ENCODE measurements at places on chromosomes 1 and 21.

DNA sequence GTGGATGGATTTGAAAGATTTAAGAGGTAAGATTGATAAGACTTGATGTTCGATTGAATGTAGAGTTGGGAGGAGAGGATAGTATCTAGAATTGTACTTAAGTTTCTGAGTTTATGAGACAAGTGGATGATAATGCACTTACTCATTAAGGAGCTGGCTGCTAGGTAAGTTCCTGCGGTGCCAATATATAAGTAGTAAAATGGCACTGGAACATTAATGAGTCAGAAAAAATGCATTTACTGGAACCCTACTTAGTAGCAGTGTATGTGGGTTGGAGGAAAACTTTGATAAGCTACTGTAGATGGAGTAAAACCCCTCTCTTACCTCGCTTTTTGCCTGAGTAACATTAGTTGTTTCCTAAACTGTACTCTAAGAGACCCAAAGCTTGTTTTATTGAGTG, 68.2 kb downstream of the ZFYVE9 start:
- DNase-seq, result no peak

GRCh38 chr1:87600055-87600850, 271.6 kb downstream of the LMO4 start:
- DNase-seq, result no peak

DNA sequence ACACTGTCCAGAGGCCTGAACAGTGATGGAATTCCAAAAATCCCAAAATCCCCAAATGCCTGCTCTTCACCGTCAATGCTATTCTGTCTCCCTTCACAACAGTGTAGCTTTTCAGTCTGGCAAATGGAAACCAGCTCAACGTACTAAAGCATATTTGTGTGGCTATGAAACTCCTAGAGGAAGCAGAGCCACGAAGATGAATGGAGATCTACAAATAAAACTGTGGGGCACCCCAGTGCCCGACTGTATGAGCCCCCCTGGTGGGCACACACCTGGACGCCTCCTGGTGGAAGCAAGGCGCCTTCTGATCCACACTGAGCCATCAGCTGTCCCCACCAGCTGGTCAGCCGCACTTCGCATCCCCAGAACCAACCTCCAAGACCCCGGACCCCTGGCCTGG, 129.1 kb upstream of the SOD1 start:
- no peak for DNase-seq

- DNase-seq, result no peak
Observed at GRCh38 chr1:94083681-94084080, 37.3 kb downstream of the ABCA4 start.

GRCh38 chr1:201164645-201165044, 10.4 kb upstream of the TMEM9 start:
- DNase-seq, result no peak

DNA sequence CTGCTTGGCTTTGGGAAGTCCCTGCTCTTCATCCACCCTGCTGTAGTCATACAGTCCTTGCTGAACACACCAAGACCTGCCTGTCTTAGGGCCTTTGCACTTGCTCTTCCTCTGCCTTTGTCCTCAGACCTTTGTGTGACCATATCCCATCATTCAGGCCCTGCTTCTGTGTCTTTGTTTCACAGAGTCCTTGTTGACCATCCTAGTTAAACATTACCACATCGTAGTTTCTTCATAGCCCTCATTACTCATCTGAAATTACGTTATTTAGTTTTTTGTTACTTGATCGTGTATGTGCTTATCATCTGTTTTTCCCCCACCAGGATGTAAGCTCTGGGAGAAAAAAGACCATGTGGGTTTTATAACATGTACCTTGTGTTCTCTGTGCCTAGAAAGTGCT, 18.3 kb upstream of the SPRR5 start:
- no peak for DNase-seq

DNA sequence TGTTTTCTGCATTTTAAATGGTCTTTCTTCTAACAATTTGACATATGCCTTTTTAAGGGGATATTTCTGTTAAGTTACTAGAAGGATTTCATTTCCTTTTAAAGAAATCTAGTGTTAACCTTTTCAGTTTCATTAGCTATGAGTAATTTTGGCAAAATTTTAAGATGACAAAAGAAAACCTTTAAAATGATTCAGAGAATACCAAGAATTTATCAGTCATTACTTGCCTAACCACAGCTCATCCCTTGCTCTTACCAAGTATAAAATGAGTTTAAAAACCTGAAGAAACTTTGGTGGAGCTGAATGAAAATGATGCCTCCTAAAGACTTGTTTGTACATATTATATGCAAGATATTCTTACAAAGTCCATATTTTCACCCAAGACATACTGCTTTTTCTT, 101.7 kb downstream of the NEK7 start:
- DNase-seq, result no peak

DNA sequence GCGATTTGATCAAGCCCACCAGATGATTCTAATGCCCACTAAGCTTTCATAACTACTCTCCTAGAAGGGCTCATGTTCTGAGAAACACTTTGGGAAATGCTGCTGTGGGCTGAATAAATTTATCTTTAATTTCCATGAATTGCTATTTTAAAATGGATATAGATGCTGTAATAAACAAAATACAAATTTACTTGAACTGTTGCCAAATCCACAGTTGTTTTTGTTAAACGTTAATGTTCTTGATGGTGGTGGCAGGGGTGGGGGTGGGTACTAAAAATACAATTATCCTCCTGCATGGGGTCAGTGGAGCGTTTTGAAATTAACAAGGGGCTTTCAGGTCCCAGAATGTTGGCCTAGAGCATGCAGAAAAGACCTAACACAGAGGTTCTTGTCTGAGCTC, 244.7 kb upstream of the POU3F1 start:
- no peak for DNase-seq

- DNase-seq, result no peak
Observed at GRCh38 chr1:204996981-204997380, 46.0 kb upstream of the CNTN2 start.

DNA sequence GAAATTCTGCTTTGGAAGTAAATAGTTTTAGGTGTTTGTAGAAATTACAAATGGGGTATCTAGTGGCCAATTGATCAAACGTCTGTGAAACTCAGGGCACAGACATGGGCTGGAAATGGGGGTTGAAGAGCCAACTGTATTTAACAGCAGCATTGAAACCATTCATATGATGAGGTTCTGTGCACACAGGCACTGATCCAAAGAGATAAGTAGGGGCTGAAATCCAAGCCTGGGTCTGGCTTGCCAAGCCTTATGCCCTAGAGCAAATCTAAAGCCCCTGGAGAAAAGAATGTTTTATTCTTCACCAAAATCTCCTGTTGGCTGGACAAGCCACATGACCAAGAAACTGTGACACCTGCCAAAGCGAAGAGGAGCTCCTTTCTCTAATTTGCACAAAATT, 67.6 kb upstream of the ST6GALNAC5 start:
- DNase-seq, result no peak

DNA sequence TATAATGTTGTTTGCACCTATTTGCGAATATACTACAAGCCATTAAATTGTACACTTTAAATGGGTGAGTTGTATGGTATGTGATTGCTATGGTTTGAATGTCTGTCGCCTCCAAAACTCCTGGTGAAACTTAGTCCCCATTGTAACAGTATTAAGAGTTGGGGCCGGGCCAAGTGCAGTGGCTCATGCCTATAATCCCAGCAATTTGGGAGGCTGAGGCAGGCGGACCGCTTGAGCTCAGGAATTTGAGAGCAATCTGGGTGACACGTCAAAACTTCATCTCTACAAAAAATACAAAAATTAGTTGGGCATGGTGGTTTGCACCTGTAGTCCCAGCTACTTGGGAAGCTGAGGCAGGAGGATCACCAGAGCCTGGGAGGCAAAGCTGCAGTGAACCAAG, 12.0 kb upstream of the SIM2 start:
- no peak for DNase-seq

GRCh38 chr1:10806966-10807365, 10.5 kb upstream of the CASZ1 start:
- DNase-seq, result no peak
